Suppressor macrophage treated with lipopolysaccharide for 1 hour (primary cell): ENCODE measurements at places on chromosomes 11 and 22.

GRCh38 chr11:44791316-44791925, 64.7 kb downstream of the TSPAN18 start:
- DNase-seq: no peak

DNA sequence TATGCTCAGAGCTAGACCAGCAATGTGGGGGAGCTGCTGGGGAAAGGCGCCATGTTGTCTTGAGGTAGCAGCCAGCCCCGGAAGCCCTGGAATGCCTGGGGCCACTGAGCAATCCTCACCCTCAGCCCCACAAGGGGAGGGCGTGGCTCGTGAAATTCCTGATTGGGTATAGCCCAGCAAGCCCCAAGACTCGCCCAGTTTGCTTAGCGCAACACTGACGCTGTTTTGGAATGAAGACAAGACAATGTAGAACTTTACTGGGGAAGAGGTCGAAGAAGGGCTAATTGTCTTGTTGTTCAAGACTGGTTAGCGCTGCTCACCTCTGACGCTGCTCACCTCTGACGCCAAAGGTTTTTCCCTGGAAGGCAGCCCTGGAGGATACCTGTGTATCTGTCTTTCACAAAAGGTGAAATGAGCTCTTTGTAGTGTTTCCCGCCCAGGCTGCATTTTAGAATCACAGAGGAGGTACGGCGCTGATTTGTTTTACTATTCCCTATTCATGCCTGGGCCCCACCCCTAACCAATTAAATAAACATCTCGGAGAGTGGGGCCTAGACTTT, 47.6 kb downstream of the ST3GAL4 start:
- no peak for DNase-seq

DNA sequence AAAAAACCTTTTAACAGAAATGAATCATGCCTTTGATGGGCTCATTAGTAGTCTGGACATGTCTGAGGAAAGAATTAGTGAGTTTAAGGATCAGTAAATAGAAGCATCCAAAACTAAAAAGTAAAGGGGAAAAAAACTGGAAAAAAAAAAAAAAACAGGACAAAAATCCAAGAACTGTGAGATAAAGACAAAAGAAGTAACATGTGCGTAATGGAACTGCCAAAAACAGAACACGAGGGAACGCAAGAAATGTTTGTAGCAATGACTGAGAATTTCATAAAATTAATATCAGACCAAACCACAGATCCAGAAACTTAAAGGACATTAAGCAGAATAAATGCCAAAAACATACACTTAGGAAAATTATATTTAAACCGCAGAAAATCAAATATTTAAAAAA, 77.4 kb downstream of the MS4A13 start:
- no peak for DNase-seq

DNA sequence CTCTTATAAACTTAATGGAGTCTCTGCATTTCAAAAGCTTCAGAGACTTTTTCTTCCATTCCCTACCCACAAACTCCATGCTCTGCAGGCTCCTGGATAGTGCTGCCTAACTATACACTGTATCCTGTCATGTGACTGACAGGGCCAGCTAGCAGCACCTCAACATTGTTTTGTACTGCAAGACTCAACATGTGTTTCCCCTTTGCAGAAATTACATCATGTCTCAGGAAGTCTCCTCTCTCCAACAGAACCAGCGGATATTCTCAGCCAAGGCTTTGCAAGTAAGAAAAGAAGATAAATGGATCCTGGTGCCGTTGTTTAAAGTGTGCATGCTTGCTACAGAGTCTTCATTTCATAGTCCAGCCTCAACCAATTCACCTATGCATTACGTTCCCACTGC, 164.0 kb upstream of the UBASH3B start:
- DNase-seq: peak; percentile 24

- no peak for DNase-seq
Observed at GRCh38 chr11:28625532-28625931, 517.3 kb downstream of the METTL15 start.
